Chondrocyte (in vitro differentiated cells): ENCODE measurements at places on chromosomes 13 and 19. TPM values are rescaled to one million over a fixed set of nuclear protein-coding genes. Genes with fewer than 3 reads are reported as not detected.

DNA sequence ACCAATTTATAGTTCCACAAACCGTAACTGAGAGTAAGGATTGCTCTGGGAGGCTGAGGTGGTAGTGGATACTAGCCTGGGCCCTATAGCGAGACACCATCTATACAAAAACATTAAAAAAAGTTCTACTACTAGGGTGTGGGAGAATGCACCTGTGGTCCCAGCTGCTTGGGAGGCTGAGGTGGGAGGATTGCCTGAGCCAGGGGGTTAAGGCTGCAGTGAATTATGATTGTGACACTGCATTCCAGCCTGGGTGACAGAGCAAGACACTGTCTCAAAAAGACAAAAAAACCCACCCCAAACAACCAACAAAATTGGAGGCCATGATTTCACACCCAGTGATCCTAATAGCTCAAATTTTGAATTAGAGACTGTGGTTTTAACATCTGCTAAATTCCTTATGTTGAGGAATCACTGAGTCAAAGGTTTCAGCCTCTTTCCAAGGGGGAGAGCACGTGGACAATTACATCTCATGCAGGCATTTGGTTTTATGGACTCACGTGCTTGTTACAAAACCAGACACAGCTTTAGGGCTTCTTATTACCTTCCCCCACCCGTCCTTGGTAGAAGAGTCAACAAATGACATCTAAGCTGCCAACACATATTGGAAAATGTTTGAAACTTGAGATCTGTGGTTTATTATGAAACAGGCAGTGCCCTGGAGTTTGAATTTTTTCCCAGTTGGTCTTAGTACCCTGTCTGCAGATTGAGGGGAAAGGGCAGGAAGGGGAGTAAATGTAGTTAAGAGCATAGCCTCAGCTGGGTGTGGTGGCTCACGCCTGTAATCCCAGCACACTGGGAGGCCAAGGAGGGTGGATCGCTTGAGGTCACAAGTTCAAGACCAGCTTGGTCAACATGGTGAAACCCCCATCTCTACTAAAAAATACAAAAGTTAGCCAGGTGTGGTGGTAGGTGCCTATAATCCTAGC is 18.5 kb downstream of the CYP2A6 start:
- peaks cover 12% of the 10 kb centered on the region for H3K4me1 ChIP-seq
- no peak for DNase-seq
- no peaks in the 10 kb centered on the region for H3K27me3 ChIP-seq
- H3K36me3 ChIP-seq: peaks cover 13% of the 10 kb centered on the region

GRCh38 chr13:21413013-21413412 is 46.1 kb downstream of the ZDHHC20 start:
- peaks cover 11% of the 10 kb centered on the region for H3K4me1 ChIP-seq
- no peak overlapping the region for H3K27ac ChIP-seq
- H3K4me3 ChIP-seq: no peak overlapping the region
- no peaks in the 10 kb centered on the region for H3K27me3 ChIP-seq

GRCh38 chr13:28494504-28494777 is 487 bp downstream of the FLT1 start:
- H3K4me1 ChIP-seq: peaks cover 11% of the 10 kb centered on the region
- no peaks in the 10 kb centered on the region for H3K36me3 ChIP-seq
- H3K4me3 ChIP-seq: peak overlapping the region; percentile 49
- H3K27ac ChIP-seq: no peak overlapping the region
- no peak for DNase-seq

- H3K27me3 ChIP-seq: peaks cover 6% of the 10 kb centered on the region
- H3K27ac ChIP-seq: no peak overlapping the region
- H3K36me3 ChIP-seq: peaks cover under 1% of the 10 kb centered on the region
These were observed 25.6 kb upstream of the CABP5 start for GRCh38 chr19:48069435-48069834.

GRCh38 chr19:48915757-48916156 is 15.6 kb downstream of the NUCB1 start:
- peaks cover 36% of the 10 kb centered on the region for H3K36me3 ChIP-seq
- no peak for DNase-seq
- H3K27ac ChIP-seq: no peak overlapping the region
- no peaks in the 10 kb centered on the region for H3K4me1 ChIP-seq
- no peaks in the 10 kb centered on the region for H3K27me3 ChIP-seq

GRCh38 chr13:95896301-95896700 is 156.9 kb downstream of the UGGT2 start:
- H3K27me3 ChIP-seq: no peaks in the 10 kb centered on the region
- H3K4me3 ChIP-seq: no peak overlapping the region
- peaks cover 5% of the 10 kb centered on the region for H3K36me3 ChIP-seq
- no peak for DNase-seq
- H3K27ac ChIP-seq: peak overlapping the region; percentile 49

DNA sequence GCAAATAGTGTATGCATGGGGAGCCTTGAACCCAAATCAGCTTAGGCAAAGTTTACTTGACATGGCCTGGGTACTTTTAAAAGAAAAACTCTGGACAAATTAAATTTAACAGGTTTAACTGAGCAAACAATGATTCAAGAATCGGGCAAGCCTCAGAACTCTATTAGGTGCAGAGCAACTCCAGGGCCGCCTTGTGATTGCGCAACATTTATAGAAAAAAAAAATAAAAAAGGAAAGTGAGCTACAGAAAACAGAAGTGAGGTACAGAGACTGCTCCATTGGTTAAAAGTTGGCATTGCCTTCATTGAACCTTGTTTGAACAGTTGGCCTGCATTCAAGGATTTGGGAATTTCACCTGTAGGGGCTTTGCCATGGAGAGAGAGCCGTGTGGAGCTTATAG is 421.0 kb upstream of the TSHZ3 start:
- no peak overlapping the region for H3K4me3 ChIP-seq
- H3K4me1 ChIP-seq: no peaks in the 10 kb centered on the region
- DNase-seq: no peak
- no peaks in the 10 kb centered on the region for H3K27me3 ChIP-seq
- no peaks in the 10 kb centered on the region for H3K36me3 ChIP-seq

TDRD3 gene
- total RNA-seq: 18.5 to 26.5 TPM (median 22.3 TPM) in 3 replicates

DNA sequence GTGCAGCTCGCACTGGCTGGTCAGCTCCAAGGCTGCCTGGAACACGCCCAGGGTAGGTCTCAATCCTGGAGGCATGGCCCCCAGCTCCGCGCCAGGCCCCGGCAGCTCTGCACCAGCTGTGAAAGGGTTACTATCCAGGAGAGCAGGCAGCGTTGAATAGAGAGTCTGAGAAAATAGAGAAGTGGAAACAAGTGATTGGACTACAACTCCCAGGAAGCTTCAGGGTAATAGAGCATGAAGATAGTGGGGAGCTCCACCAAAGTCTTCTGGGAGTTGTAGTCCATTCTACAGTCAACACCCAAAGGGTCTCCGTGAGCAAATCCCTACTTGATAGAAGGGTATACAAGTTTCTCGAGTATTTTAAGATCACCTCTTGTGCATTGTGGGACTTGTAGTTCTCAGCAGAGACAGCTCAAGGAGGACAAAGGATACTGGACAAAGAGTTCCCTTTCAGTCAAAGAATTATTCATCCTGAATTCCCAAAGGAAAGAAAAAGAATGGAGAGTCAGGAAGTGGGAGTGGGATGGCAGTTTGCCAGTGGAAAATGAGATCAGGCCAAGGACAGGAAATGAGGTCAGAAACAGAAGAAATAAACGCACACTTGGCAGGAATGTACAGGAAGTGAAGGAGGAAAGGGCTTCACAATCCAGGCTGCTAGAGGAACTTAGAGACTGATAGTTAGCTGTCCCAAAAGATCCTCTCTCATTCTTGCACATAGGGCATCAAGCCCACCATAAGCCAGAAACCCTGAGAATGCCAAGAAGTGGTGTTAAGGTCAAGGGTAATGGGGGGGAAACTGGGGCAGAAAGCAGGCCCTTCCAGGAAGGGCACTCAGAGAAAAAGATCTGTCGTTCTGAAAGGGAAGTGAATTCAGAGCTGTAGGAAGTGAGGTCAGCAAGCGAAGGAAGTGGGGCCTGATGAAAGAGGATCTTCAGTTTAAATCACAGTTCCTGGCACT is 5.5 kb upstream of the MAMSTR start:
- H3K36me3 ChIP-seq: peaks cover 4% of the 10 kb centered on the region
- no peak overlapping the region for H3K4me3 ChIP-seq
- peak overlapping the region; percentile 96 for H3K27ac ChIP-seq
- peaks cover 24% of the 10 kb centered on the region for H3K4me1 ChIP-seq
- no peaks in the 10 kb centered on the region for H3K27me3 ChIP-seq

- DNase-seq: no peak
- H3K27ac ChIP-seq: no peak overlapping the region
- H3K4me1 ChIP-seq: peaks cover 37% of the 10 kb centered on the region
- no peak overlapping the region for H3K4me3 ChIP-seq
- H3K27me3 ChIP-seq: peaks cover 2% of the 10 kb centered on the region
These were observed 740.1 kb downstream of the UQCRFS1 start for GRCh38 chr19:28472843-28473242.

DNA sequence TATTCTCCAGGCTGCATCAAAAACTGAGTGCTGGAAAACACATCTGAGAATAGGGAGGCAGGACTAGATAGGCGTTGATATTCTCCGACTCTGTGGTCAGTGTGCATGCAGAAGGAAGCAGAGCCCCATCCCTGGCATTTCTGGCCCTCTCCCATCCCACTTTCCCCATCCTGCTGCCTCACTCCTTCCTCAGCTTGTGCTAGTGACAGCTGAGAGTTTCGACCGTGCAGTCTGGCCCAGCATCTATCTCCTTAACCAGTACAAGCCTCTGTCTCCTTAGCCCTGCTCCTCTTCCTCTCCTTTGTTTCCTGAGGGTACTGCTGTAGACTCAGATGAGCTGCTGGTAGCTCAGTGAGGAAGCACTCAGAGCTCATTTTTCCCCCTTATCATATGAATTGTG is 163.2 kb downstream of the SUCLA2 start:
- no peak for DNase-seq
- H3K27ac ChIP-seq: no peak overlapping the region
- no peaks in the 10 kb centered on the region for H3K36me3 ChIP-seq
